PC-9 (cell line): ENCODE measurements at places on chromosomes 16 and 17. TPM values are rescaled to one million over a fixed set of nuclear protein-coding genes. Genes with fewer than 3 reads are reported as not detected.
A peak's percentile ranks its signal among the peaks of the same experiment; 100 is the strongest.

DNA sequence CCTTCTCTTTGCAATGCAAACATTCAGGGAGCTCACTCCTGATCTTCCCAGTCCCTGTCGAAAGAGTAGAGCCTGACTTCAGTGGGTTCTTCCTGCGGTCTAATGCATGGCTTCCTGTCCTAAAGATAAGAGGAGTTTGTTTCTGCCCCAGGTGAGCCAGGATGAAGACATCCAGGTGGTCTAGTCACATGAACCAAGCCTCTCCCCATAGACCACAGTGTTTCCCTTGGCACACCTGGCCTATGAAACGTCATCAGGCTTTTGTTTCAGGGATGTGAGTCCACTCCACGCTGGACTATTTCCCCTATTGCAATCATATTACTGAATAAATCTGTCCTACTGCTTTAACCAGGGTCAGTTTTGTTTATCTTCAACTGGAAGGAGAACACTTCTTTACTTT lies 21.1 kb downstream of the CES1 start:
- no peaks in the 10 kb centered on the region for H3K4me1 ChIP-seq
- DNase-seq: no peak
- H3K36me3 ChIP-seq: no peaks in the 10 kb centered on the region
- H3K27ac ChIP-seq: no peak overlapping the region
- H3K4me3 ChIP-seq: no peak overlapping the region

DNA sequence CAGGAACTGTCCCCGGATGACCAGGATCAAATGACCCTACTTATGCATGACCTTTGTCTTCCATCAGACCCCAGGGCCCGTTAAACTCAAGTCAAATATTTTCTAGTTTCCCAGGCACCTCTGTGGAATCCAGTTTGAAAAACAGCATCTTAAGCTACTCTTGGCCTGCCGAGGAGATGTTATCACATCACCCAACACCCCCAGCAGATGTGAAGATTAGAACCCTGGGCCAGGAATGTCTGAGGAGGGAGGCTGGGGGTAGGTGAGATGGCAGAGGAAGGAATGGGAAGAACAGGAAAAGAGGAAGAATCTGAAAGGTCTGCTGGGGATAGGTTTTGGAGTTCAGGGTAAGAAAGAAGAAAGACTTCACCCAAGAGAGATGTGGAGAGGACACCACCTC lies 79.2 kb downstream of the AXIN2 start:
- no peak for DNase-seq
- no peak overlapping the region for H3K27ac ChIP-seq
- no peaks in the 10 kb centered on the region for H3K36me3 ChIP-seq
- H3K4me1 ChIP-seq: no peaks in the 10 kb centered on the region

DNA sequence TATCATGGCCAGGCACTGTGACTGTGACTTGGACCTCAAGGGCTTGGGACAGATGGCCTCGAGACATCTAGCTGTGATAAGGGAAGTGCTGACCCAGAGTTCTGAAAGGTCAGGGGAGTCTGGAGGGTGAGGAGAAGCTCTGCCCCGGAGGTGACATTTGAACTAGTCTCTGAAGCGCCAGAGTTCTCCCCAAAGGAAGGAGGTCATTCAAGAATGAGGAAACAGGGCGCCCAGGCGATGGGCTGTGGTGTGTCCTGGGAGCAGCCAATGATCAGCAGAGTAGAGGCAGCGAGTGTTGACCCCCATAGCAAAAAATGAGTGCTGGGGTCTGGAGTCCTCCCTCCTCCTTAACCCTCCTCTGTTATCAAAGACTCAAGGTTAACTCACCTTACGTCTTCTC lies 4.9 kb downstream of the STARD3 start:
- DNase-seq: no peak
- no peaks in the 10 kb centered on the region for H3K27me3 ChIP-seq
- H3K4me1 ChIP-seq: peaks cover 12% of the 10 kb centered on the region
- H3K27ac ChIP-seq: no peak overlapping the region
- no peak overlapping the region for H3K4me3 ChIP-seq

GRCh38 chr17:80852476-80853015 lies 139.1 kb upstream of the CHMP6 start:
- H3K36me3 ChIP-seq: no peaks in the 10 kb centered on the region
- no peak overlapping the region for H3K4me3 ChIP-seq
- peaks cover 23% of the 10 kb centered on the region for H3K4me1 ChIP-seq
- DNase-seq: no peak
- no peaks in the 10 kb centered on the region for H3K27me3 ChIP-seq
- no peak overlapping the region for H3K27ac ChIP-seq

DNA sequence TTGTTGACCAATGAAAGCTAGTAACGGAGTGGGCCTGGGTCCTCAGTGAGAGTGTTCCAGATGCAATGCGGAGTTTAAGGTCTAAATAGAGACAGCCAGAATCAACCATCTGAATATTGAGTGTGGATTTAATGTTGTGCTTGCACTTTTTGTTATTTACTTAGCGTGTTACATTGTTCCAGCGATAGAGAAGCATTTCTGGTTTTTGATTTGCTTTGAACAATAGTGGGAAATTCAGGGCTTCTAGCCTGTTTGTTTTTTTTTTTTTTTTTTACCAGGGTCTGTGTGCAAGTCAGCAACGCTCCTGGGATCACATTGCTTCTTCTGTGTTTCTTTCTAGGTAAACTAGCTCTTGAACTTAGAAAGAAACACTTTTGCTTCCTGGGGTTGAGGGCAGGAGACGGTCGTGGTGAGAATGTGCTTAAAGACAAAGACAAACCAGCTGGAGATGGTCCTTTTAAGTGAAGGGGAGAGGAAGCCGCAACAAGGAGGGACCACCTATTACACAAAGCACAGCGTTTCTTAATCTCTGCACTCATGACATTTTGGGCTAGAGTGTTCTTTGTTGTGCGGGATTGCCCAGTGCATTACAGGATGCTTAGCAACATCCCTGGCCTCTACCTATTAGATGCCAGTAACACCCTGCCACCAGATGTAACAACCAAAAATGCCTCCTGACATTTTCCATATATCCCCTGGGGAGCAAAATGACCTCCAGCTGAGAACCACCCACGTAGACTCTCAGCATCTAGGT lies 119.2 kb downstream of the MAP2K6 start:
- no peak for DNase-seq
- H3K4me3 ChIP-seq: no peak overlapping the region
- H3K4me1 ChIP-seq: no peaks in the 10 kb centered on the region
- no peaks in the 10 kb centered on the region for H3K36me3 ChIP-seq

- H3K4me1 ChIP-seq: peaks cover 9% of the 10 kb centered on the region
- H3K4me3 ChIP-seq: no peak overlapping the region
- no peak for DNase-seq
Observed at GRCh38 chr16:47388705-47389104, 72.2 kb downstream of the ITFG1 start.

DNA sequence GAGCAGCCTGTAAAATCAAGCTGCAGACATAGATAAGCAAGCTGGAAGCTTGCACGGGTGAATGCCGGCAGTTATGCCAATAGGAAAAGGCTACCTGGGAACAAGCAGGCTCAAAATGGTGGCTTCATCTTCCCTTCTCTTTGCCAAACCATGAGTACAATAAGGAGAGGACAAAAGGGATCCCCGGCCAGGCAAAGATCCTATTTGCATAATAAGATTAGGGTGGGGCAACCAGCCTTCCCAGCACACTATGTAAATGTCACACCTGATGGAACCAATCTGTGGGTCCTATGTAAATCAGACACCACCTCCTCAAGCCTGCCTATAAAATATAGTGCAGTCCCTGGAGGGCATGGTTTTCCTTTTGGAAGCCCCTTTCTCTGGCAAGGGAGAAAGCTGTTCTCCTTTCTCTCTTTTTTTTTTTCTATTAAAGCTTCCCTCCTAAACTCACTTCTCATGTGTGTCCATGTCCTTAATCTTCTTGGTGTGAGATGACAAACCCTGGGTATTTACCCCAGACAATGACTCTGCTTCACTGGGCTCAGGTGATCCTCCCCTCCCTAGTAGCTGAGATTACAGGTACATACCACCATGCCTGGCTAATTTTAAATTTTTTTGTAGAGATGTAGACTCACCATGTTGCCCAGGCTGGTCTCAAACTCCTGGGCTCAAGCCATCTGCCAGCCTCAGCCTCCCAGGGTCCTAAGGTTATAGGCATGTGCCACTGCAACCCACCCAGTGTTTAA lies 44.2 kb downstream of the PSMD12 start:
- H3K4me1 ChIP-seq: no peaks in the 10 kb centered on the region
- no peaks in the 10 kb centered on the region for H3K27me3 ChIP-seq
- no peaks in the 10 kb centered on the region for H3K36me3 ChIP-seq
- no peak for DNase-seq

GRCh38 chr17:70127221-70127873 lies 42.0 kb upstream of the KCNJ2 start:
- peaks cover 13% of the 10 kb centered on the region for H3K4me1 ChIP-seq
- peak; percentile 48 for DNase-seq
- no peak overlapping the region for H3K27ac ChIP-seq
- no peaks in the 10 kb centered on the region for H3K36me3 ChIP-seq
- H3K4me3 ChIP-seq: no peak overlapping the region
- H3K27me3 ChIP-seq: no peaks in the 10 kb centered on the region

GRCh38 chr17:29880031-29880430 lies 50.0 kb downstream of the SSH2 start:
- H3K27ac ChIP-seq: no peak overlapping the region
- no peaks in the 10 kb centered on the region for H3K36me3 ChIP-seq
- H3K4me3 ChIP-seq: no peak overlapping the region
- no peaks in the 10 kb centered on the region for H3K4me1 ChIP-seq
- H3K27me3 ChIP-seq: no peaks in the 10 kb centered on the region

DNA sequence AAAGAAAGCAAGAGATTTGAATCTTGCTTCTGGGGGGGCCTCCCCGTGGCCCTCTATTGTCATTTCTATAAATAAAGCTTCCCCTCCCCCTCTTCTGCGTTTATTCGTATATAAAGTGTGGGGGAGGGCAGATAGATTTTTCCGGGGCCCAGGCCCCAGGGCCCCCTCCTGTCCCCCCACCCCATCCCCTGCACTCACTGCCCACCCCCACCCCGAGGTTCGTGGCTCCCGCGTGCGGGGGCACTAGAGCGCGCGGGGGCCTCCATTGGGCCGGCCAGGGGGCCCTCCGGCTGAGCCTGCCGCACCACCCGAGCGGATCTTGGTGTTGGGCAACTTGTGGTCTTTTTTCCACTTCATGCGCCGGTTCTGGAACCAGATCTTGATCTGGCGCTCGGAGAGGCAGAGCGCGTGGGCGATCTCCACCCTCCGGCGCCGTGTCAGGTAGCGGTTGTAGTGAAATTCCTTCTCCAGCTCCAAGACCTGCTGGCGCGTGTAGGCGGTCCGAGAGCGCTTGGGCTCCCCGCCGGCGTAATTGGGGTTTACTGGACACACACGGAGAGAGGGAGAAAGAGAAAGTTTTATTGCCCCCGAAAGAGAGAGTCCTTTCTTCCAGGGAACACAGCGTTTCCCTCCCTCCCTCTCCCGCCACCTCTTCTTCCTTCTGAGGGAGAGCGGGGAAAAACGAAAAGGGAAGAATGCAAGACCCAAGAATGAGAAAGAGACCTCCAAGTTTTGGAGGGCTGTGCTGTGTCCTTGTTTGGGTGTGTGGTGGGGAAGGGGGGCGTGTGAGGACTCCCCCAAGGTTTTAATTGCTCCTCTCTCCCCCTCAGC lies 1.5 kb downstream of the HOXB4 start:
- no peak overlapping the region for H3K4me3 ChIP-seq
- no peaks in the 10 kb centered on the region for H3K27me3 ChIP-seq
- H3K27ac ChIP-seq: no peak overlapping the region
- no peak for DNase-seq
- H3K36me3 ChIP-seq: no peaks in the 10 kb centered on the region
- no peaks in the 10 kb centered on the region for H3K4me1 ChIP-seq

- peak overlapping the region; percentile 12; the same call in 1 of the 2 replicates for H3K4me3 ChIP-seq
- peak; percentile 94 for DNase-seq
- H3K4me1 ChIP-seq: peaks cover 44% of the 10 kb centered on the region
- no peaks in the 10 kb centered on the region for H3K36me3 ChIP-seq
- no peaks in the 10 kb centered on the region for H3K27me3 ChIP-seq
Observed at GRCh38 chr17:27552276-27552732, 78.7 kb upstream of the LGALS9 start.

- H3K36me3 ChIP-seq: peaks cover 34% of the 10 kb centered on the region
- no peak overlapping the region for H3K4me3 ChIP-seq
- H3K4me1 ChIP-seq: no peaks in the 10 kb centered on the region
- H3K27ac ChIP-seq: no peak overlapping the region
Observed at GRCh38 chr16:203246-203645, 23.0 kb downstream of the HBQ1 start.

The SYNGR3 gene
- 4.3 and 4.5 TPM in 2 replicates for total RNA-seq

The TMEM235 gene
- not detected in 2 replicates for total RNA-seq

The UBN1 gene
- total RNA-seq: 42.7 and 44.1 TPM in 2 replicates

The SEPHS2 gene
- total RNA-seq: 66.8 and 67.2 TPM in 2 replicates

The CCL18 gene
- not detected in 2 replicates for total RNA-seq

The SLC25A10 gene
- total RNA-seq: 83.6 and 86.5 TPM in 2 replicates

The SLFN5 gene
- total RNA-seq: 16.1 and 17.3 TPM in 2 replicates

The CSH1 gene
- total RNA-seq: not detected in 2 replicates

The CRHR1 gene
- total RNA-seq: not detected in 2 replicates

The RND2 gene
- total RNA-seq: 0.26 and 0.43 TPM in 2 replicates

The GGT6 gene
- total RNA-seq: 3.7 and 7.5 TPM in 2 replicates
